ENCODE measurements at places on chromosomes 6 and 20.
A peak's percentile ranks its signal among the peaks of the same experiment; 100 is the strongest.

DNA sequence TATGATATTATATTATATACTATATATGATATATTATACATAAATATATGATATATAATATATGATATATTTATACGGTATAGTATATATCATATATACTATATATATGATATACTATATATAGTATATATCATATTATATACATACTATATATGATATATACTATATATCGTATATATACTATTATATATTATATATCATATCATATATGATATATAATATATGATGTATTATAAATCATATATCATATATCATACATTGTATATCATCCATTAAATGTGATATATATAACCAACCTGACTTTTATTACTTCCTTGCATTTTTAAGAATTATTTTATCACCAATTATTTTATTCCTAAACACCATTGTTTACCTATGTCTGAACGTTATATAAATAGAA, 146.6 kb upstream of the PRSS16 start:
- DNase-seq = no peak

DNA sequence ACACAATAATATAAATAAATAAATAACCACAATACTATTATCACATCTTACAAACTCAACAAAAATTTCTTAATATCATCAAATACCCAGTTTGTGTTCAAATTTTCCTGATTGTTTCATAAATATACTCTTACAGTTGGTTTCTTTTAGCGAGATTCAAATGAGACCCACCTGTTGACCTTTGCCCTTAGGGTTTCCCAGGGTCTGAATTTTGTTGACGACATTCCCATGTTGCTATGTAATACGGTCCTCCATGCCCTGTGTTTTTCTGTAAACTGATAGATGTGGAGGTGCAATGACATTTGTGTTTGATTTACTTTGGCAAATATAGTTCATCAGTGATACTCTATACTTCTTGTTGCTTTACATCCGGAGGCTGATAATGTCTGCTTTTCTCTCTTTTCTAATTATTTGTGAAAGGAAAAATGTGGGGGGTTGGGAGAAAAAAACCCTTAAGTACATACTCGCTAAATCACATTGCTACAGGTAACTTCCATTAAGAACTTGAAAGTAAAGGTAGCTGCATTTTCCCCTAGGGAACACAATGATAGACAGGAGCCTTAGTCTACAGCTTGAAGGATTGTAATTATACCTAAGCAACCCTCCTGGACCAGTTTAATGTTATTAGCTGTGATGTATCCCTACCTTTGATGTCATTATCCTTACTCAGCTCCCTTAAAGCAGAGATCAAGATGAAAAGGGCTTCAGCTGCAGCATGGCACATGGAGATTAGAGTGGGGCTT, 6.6 kb downstream of the MOG start:
- no peak for DNase-seq

DNA sequence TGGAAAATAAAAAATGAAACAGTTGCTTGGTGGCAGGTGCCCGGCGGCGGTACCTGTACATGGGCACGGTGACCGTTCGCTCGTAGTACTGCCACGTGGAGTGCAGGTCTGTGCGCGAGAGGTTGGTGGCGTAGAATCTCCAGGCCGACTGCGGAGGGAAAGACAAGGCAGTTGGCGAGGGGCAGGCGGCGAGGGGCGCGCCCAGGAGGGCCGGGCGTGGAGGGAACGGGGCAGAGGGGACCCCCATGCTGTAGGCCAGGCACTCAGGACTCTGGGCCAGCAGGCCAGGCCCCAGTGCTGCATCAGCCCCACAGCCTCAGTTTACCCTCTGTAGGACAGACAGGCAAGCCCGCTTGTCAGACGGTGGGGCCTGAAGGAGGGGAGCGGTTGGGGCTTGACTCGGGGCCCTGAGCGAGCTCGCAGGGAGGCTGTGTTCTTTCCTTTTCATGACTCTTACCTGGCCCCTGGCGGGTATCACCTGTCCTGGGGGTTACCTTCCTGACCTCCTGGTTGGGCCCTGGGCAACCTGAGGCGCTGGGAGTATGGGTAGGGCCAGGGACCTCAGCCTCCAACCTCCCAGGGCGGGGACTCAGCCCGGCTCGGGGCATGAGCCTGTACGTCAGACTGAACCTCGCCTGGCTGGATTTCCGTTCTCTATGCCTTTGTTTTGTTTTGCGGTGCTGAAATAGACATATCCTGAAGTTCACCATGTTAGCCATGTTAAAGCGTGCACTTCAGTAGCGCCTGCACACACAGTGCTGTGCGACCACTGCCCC, 38.5 kb downstream of the KCNQ2 start:
- no peak for DNase-seq

GRCh38 chr6:90465686-90466085, 121.2 kb downstream of the MAP3K7 start:
- DNase-seq = no peak

- DNase-seq = no peak
Measured at GRCh38 chr6:3585320-3585935, 128.6 kb upstream of the SLC22A23 start.

GRCh38 chr6:156582509-156582992, 194.6 kb upstream of the ARID1B start:
- no peak for DNase-seq

- DNase-seq = no peak
Measured at GRCh38 chr6:166411721-166412151, 29.0 kb upstream of the MPC1 start.

- DNase-seq = peak; percentile 59
Measured at GRCh38 chr20:62918831-62919230, 7.5 kb downstream of the DIDO1 start.

- DNase-seq = no peak
Measured at GRCh38 chr20:38296433-38296832, 7.5 kb upstream of the BPI start.

- peak; percentile 61 for DNase-seq
Measured at GRCh38 chr6:158047127-158047518, 65.5 kb downstream of the SYNJ2 start.

DNA sequence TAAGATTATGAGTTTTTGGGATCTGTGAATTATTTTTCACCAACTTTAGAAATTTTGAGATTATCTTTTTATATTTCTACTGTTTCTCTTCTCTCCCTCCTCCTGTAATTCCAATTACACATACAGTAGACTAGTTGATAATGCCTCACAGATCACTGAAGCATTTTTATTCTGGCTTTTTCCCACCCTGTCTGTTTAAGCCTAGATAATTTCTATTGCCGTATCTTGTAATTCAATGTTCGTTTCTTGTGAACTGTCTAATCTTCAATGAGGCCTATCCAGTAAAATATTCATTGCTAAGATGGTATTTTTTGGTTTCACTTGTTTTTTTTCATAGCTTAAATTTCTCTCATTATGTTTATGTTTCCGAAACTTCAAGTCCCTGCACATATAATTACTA, 12.0 kb downstream of the MDN1 start:
- no peak for DNase-seq

DNA sequence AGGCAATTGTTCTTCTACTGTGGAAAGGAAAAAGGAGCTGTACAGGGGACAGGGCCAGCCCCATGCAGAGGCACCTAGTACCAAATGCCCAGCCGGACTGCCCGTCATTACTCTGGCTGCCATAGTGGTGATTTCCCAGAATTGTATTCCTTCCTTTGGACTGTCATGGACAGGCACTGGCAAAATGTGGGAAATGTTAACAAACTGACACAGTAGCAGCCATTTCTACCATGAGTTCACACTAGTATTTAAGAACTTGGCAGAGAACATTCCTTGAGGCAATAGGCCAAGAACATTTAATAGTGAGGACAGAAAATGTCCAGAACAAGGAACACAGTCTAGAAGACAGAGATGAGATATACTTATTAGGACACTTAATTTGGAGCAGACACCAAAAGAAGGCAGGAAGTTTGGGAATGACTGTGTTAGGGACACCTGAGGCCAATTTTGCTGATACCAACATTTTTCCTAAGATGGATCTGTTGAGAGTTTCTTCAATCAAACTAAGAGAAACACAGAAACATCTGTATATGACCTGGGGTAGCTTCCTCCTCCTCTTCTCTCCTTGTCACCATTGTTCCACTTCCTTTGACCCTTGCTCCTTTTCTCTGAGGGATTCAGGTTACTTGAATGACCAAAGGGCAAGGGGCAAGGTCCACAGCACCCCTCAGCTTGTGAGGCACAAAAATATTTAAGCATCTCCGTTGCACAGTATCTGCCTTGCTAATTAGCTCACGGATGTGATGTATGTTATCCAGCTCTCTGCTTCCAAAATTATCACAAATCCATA, 14.9 kb downstream of the ADTRP start:
- DNase-seq = no peak

DNA sequence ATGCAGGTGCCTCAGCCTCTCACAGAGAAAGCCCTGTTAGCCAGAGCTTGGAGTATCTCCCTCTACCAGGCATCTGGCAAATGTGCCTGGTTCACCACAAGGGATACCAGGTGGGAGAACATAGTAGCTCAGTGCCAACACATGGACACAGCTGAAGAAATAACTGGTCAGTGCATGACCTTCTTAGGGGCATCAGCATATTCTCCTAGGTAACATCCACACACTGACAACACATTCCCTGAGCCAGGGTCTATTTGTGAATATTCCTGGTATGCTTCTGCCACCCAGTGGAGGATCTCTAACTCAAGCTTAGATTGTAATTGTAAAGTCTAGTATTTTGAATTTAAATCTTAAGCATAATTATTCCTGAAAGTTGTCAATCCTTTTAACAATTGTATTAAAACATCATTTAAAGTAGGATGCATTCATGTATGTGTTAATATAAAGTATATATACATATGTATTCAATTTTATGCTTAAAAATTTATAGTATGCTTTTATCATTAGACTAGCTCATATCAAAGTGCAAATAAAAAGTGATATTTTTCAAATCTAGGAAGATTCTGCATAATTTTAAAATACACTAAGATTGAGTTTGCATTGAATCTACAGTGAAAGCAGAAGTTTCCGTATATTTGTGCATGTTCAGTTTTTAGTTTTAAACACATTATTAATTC, 45.3 kb upstream of the COL21A1 start:
- DNase-seq = no peak

DNA sequence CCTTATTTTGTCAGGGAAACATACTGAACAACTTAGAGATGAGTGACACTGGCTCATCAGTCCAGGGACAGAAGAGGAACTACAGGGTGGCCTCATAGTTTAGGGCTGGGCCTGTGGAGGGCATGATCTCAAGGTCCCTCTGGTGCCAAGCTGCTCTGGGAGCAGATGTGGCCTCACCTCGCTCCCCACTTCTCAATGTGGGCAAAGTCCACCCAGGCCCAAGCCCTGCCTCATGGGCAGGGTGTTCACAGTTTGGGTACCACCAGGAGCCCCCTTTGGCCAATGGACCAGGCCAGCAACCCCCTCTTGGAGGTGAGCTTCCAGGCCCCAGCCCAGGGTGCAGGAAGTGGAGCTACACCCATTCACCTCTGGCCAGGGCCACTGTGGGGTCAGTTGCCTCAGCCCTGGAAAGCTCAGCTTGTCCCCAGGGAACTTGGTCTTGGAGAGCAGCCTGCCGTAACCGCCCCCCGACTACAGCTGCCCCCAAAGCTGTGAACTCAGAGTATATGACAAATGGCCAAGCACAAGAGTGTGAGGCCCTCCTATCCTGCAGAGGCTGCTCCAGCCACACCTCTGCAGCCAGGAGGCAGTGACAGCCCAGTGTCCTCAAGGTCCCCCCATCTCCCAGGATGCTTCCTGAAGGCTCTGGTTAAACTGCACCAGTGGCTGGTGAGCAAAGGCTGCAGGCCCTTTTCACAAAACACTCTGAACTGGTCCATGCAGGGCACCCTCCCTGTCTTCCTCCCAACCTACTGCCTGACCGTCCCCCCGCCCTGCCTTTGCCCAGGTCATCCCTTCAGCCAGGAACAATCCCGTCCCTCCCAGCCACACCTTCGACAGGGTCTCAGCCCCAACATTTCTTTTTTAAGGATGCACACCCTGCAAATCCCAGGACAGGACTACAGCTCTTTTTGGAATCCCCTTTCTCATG, 3.6 kb downstream of the ADISSP start:
- no peak for DNase-seq

DNA sequence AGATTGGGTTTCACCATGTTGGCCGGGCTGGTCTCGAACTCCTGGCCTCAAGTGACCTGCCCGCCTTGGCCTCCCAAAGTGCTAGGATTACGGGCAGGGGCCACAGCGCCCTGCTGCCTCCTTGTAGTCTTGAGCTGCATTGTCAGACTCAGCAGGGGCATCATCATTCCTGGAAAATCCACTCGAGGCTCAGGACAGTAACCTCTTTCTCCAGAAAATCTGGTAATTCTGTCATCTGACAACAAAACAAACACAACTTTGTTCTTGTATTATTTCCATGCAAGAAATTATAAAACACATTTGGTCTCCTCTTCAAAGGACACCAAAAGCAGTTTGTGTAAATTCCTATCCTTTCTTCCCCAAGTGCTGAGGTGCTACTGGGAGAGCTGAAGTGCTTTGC, 137.2 kb upstream of the INSM1 start:
- no peak for DNase-seq

DNA sequence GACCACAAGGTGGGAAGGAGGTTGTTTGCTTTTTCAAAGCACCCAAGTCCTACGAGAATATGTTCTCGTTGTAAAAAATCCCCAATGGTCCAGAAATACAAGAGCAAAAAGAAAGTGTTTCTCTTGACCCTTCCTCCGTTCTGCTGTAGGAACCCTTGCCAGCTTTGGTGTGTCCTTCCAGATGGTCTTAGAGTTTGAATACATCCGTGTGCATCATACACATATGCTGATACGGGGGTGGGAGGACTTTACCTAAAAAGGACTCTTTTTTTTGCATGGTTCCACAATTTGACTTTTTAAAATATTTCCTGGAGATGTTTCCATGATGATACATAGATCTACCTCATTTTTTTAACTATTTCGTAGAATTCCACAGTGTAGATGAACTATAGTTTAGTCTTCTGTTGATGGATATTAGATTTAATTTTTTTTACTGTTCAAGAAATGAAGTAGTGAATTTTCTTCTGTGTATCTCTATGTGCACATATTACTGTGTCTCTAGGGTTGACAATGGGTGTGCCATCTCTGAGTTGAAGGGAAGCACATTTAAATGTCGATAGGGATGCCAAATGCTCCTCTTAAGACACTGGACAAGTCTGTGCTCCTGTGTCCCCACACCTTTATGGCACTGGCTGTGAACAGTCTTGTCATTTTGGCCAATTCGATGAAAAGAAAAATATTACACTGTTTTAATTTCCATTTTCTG, 182.1 kb upstream of the SNX9 start:
- no peak for DNase-seq

DNA sequence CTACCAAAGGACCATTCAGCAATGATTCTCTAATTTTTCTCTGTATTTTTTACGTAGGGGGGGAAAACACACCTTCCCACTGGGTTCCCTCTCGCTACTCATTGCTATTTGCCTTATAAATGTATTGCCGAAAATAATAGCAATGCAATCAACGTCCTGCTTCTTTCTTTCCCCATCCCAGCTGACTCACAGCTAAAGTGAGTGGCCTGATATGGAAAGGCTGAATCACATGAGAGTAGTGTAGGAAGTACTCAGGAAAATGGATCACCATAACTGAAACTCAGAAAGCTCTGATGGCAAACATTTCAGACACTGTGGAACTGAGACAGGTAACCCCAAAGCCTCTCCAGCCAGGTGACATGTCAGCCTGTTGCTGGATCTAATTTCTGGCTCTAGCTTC, 49.3 kb upstream of the SRPK1 start:
- no peak for DNase-seq

GRCh38 chr6:90190752-90191395, 105.8 kb downstream of the BACH2 start:
- DNase-seq = no peak

- no peak for DNase-seq
Measured at GRCh38 chr6:9085709-9086070, 650.3 kb upstream of the SLC35B3 start.

GRCh38 chr20:56750430-56750829, 121.3 kb downstream of the TFAP2C start:
- no peak for DNase-seq

All from stimulated activated CD4-positive, alpha-beta T cell treated with anti-CD3 and anti-CD28 coated beads, Interleukin-2, amount 100 ng/mL, for 24 hours (primary cell).